Nephron progenitor cell (in vitro differentiated cells): ENCODE measurements at places on chromosomes 3 and 15.

- DNase-seq, result no peak
These were observed 9.6 kb upstream of the TAGLN3 start for GRCh38 chr3:111989061-111989678.

DNA sequence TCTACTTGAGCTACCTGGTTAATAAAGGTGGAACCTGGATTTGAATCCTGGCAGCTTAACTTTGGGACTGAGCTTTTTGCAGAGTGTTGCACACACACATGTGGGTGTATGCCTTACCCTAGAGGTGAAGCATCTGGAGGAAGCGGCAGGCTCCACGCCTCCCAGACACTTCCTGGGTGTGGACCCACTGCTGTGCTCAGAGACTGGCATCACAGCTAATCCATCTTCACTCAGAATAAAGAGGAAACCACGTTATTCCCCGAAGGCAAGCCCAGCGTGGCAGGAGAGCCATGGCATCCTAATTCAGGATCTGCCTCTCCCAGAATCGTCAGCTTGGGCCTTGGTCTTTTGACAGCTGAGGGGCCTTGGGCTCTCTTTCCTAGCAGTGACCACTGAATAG is 25.5 kb downstream of the CCDC13 start:
- DNase-seq, result no peak

DNA sequence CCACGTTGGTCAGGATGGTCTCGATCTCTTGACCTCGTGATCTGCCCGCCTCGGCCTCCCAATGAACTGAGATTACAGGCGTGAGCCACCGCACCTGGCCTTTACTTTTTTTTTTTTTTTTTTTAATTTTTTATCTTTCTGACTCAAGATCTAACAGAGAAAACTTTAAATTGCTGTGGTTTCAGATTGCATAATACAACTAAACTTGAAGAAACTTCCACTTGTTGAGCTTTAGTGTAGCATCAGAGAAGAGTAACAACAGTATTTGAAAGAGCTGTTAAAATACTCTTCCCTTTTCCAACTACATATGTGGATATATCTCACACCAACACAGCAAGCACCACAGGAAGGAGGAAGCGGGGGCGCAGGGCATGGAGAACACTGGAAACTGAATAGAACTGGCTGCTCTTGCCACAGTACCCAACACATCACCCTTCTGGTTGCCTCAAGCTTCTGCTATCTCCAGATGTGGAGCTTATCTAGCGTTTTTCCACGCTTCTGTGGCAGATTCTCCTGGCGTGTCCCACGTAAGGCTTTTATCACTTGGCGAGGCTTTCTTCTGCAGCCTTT is 45.4 kb downstream of the MAP6D1 start:
- DNase-seq, result no peak

GRCh38 chr3:144843099-144843498 is 871.5 kb downstream of the DIPK2A start:
- no peak for DNase-seq

- DNase-seq, result no peak
These were observed 61.6 kb downstream of the DPH6 start for GRCh38 chr15:35484231-35484945.

GRCh38 chr3:160482796-160483195 is 33.2 kb upstream of the TRIM59 start:
- DNase-seq, result no peak

GRCh38 chr15:84992157-84992944 is 10.7 kb downstream of the PDE8A start:
- no peak for DNase-seq

DNA sequence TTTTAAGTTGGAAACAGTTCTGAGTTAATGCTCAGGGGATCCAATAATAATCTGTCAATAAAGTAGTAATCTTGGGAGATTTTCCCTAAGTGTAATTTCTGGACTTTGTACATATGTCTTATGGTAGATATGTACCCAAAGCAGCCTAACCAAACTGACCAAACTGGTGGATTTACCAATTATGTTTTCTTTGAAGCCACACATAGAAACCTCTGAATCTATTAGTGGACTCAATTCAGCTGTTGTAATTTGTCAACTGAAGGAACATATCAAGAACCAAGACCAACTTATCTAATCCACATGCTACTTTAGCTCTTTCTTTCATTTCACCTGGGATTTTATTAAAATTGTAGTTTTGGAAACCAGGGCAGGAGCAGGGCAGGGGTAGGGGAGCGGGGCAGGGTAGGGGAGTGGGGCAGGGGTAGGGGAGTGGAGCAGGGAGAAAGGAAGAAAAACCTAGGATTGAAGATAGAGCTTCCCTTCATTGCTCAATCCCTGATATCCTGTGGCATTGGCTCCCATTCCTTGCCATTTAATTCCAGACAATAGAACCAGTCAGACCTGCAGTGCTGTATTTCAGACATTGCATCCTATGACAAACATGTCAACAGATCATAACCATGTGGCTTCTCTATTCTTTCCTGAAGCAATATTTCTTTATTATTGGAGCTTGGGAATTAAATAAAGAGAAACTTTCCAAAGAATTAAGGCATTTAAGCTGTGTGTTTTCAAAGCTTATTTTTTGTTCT is 101.8 kb downstream of the NFKBIZ start:
- no peak for DNase-seq

DNA sequence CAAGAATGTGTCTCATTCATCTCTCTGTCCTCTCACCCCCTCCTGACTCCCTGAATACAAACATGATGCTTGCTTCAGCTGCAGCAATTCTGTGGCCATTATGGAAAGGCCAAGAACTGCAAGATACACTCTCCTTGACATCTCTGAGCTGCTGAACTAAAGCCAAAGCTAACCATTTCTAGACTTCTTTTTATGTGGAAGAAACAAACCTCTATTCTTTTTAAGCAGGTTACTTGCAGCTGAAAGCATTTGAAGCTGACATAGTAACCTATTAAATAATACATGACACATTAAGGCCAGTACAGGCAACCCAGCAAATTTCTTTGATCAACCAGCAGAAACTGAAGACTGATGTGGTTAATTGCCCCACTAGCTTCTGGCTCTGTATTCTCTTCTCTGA is 17.5 kb downstream of the FHIT start:
- DNase-seq, result no peak

DNA sequence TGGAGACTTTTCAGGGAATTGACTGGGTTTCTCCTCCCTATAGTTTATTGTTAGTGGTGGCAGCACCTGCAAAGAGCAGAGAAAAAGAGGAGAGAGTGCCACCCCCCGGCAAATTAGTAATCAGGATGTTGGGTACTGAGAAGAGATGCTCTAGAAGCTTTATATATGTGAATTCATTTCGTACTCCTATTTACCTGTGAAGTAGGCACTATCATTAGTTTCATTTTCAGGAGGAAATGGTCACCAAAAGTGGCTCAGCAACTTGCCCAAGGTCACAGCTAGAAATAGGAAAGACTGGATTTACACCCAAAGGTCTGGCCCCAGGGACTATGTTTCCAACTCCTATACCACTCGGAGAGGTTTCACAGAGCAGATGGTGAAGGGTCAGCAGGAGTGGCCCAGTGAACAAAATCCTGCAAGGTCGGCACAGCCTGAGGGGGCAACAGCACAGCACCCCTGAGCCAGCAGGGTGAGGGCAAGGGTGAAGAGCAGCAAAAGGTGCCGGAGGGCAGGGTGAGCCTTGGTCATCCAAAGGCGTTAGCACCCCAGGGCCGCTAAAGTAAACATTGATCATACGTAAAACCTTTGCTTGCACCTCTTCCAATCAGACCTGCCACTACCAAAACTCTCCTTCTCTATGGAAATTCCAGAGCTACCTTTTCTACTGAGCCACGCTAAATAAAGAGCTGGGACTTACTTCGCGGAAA is 23.6 kb downstream of the VGLL4 start:
- no peak for DNase-seq

DNA sequence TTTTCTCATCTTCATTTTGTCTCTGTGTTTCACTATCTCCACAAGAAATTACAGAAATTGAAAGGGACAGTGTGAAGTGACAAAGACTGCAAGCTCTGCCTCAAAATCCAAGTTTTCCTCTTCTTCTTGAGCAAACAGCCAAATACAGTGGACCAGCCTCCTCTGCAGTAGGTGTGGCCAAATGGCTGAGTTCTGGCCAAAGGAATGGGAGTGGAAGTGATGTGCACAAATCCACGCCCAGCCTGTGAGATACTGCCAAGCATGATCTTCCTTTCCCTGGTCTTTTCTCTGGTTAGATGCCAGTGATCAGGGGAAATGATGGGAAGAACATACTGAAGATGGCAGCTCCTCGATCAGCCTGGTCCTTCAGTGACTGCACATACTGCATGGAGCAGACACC is 111.0 kb upstream of the CPNE4 start:
- DNase-seq, result no peak

GRCh38 chr3:140756240-140757016 is 78.6 kb downstream of the TRIM42 start:
- no peak for DNase-seq

- no peak for DNase-seq
These were observed 5.3 kb downstream of the IGF1R start for GRCh38 chr15:98653686-98654085.

DNA sequence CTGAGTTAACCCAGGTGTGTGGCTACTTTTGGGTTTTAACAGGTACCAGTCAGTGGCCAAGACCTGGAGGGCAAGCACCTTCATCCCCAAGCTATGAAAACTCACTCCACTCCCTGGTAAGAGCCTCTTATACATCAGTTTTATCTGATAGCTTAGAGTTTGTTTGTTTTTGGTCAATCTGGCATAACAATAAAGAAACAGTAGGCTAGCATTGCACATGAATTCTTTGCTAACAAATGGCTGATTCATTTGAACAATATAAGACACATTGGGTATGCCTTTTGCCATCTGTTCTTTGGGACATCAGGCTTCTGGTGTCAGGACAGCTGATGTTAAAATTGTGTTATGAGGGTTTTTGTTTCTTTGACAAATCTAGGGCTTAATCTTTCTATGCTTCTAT is 125.0 kb upstream of the CGNL1 start:
- DNase-seq, result no peak

GRCh38 chr15:100171411-100171810 is 170.4 kb downstream of the ADAMTS17 start:
- no peak for DNase-seq

DNA sequence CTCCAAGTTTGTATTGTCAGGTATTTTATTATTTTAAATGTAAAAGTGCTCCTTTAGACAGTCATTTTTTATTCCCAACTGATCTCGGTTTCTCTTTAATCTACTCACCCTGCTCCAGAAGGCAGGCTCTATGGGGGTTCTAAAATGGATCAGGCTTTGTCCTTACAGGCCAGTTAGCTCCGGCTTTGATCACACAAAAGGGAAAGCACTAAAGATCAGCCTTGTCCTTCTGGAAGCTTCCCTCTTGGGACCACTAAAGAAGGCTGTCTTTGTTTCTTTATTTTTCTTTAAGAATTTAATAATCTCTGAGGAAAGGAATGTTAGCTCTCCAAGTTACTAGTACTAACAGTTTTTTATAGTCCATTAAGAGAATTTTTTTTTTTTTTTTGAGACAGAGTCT is 560.5 kb upstream of the ZNF717 start:
- no peak for DNase-seq

DNA sequence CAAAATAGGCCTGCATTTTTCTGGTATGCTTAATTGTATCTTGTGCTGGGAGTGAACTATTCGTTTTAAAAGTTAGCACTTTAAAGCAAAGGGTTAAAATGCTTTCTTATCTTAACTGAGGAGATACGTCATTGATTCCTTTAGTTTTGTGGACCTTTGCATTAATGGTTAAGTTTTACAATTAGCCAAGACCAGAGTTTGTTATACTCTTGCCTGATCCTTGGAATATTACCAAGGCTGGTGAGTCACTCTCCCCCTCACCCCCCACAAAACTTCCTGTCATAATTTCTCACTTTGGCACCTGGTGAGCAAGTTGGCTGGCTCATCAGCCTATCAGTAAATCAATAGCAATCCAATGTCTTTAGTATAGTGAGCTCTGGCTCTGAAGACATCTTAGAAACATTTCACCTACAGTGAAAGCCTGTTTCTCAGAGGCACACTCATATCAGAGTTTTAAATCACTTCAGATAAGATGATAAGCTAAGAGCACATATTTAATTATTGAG is 26.7 kb downstream of the SLC2A2 start:
- no peak for DNase-seq

DNA sequence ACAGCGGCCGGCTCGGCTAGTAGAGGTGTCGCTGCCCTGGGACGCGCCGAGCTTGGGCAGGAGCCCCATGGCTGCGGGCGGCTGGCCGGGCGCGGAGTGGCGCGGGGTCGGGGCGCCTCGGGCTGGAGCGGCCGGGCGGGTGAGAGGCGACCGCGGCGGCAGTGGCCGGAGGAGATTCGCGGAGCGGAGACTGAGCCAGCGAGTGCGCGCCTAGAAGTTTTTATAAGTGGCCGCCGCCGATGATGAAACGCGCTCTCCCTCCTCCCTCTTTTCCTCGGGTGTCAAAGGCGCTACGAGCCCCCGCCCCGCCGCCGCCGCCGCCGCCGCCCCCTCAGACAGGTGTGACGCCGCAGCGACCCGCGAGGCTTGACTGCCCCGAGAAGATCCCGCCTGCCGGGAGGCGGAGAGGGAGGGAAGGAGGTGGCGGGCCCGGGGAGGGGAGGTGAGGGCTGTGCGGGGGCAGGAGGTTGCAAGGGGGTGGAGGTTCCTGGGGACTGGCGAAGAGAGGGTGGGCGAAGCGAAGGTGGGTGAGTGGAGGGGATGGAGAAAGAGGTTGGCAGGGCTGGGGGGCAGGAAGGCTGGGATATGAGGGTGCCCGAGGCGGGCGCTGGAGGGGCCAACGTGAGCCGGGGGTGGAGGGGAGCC is at the start of gene SLCO2A1:
Gene SLCO2A1, minus strand, starts transcription at position 192 of the 645 bp plus-strand sequence. Its CDS starts 123 bp downstream, at position 69.
- peak; percentile 82 for DNase-seq

DNA sequence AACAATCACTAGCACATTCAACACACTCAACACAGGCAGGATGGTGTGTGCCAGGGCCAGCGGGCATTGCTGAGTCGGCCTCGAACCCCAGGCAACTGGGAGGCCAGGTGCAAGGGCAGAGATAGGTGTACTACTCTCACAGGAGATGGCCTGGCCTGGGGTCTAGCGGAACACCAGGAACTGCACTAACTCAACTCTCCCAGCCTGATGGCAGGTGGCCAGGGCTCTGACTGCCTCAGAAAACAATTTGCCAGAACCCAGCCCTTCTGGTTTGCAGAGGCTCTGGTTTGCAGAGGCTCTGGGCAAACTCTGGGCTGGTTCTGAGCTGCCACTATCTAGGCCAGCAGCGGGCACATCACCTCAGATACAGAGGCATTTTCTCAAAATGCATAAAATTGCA is 229.2 kb upstream of the CHRNA7 start:
- no peak for DNase-seq

GRCh38 chr3:110311541-110311940 is 760.1 kb upstream of the NECTIN3 start:
- no peak for DNase-seq

- DNase-seq, result no peak
These were observed 62.7 kb downstream of the TASOR start for GRCh38 chr3:56620371-56620770.

DNA sequence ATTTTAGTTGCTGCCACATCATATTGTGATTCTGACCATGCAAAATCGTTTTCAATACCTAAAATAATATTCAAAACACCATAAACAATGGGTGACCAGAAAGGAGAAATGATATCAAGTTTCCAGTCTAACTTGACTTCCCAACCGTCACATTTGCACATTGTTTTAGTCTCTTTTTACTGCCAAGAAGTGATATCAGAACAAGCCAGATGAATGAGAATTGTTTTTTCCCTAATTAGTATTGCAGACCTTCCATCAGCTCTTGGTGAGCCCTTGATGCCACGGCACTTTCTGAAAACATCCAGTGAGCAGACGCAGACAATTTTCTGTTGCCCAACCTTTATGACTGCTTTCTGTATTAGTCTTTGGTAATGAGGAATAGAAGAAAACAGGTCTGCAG is 62.5 kb downstream of the SPATA16 start:
- DNase-seq, result no peak
